ENCODE measurements at places on chromosomes 3 and 15.

DNA sequence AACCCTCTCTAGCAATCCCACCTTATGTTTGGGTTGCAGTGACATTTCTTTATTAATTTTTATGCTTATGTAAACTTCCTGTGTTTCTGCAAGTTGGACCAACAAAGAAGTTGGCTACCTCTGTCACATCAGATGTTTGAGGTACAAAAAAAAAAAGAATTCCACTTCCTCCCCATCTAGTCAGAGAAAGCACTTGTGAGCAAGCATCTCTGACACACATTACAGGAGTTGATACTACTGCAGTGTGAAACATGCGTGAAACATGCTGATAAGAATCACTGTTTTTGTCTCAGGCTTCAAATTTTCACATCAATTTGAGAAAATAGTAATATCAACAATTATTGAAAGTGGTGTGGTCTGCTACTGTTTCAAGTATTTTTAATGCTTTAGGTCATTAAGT, 1.3 kb downstream of the SCAANT1 start:
- DNase-seq, result no peak

DNA sequence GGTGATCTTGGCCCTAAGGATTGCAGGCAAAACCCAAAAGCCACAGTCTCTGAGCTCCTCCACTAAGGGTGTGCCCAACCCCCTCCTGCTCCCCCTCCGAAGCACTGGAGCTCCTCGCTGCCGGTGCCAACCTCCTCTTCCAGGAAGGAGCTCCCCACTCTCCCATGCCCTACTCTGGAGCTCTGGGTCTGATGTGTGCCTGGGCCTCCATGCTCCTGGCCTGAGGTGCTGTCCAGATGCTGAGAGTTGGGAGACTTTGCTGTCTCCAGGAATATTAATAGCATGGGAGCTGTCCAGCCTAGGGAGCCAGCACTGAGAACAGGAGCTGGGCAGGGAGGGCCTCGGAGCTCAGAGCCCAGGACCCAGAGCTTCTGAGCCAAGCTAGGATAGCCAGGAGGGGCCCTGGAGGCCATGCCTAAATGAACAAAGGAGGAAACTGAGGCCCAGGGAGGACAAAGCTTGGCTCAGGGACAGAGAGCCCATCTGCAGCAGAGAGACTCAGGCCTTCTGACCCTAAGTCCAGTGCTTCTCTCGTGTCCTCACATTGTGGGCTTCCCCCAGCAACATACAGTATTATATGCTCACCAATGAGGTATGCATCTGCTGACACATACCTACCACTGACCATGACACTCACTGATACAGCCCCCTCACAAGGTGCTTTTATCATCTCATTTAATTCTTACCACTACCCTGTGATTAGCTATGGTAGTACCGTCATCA, 36.9 kb upstream of the HERC1 start:
- no peak for DNase-seq

- DNase-seq, result no peak
Observed at GRCh38 chr15:62532367-62532766, 367.3 kb upstream of the C2CD4B start.

- no peak for DNase-seq
Observed at GRCh38 chr3:60909526-60909925, 341.7 kb downstream of the FHIT start.

DNA sequence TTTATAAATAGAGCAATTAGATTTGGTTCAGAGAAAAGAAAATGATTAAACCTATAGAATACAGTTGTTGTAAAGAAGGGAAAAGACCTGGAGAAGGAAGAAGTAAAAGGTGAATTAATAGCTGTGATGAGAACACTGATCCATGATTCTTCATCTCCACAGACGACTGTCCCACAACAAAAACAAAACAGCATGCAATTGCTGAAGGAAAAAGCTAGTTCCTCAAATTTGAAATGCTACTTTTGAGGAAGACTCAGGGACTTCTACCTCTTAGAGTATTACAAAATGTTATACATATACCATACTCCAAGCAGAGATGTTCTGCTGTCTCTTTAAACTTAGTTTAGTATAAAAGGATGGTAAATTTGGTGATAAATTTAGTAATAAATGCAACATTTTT, 21.5 kb downstream of the ALCAM start:
- DNase-seq, result no peak

GRCh38 chr3:126693921-126694320, 10.1 kb upstream of the CHCHD6 start:
- DNase-seq, result no peak

DNA sequence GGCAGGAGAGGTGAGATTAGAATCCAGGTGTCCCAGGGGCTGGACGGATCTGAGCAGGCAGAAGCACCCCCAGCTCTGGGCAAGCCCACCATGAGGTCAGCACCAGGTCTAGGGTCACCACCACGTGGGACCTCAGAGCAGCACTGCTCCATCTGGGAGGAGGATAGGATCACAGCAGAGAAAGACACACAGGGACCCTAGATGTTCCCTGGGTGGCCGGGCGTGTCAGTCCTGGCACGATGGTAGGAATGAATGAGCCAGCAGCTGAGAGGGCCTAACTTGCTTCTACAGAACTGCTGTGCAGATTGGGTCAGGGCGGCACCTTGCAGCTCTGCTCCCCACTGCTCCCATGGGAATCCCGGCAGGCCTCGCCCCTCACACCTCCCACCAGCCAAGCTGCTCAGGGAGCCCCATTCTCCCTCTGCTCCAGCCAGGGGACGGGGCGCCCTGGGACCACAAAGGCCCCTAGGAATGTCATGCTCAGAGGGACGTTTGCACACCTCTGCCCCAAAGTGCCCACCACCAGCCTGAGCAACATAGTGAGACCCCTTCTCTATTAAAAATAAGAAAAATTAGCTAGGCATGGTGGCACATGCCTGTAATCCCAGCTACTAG, 66.3 kb downstream of the ZNF445 start:
- no peak for DNase-seq

GRCh38 chr3:105222568-105223093, 144.1 kb upstream of the ALCAM start:
- no peak for DNase-seq

- DNase-seq, result no peak
Observed at GRCh38 chr3:133525435-133525834, 48.1 kb upstream of the CDV3 start.

DNA sequence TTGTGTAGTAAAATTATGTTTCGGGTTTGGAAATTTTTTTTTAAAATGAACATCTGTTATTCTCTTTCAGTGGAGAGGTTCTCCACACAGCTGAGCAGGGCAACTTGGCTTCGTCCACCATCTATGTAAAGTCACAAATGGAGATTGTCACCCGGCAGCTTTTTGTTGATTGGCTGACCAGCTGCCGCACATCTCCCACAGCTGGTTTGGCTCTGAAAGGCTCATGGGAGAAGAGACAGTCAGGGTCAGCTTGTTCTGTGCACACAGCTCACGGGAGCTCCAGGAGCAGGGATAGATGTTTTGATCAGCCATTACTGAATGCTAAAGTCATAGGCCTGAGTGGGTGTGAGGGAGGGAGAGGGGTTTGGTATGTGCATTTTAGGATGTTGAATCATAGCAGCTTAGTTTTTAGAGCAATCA, 12.9 kb upstream of the CCDC80 start:
- no peak for DNase-seq

GRCh38 chr3:148707601-148708380, 10.1 kb downstream of the AGTR1 start:
- DNase-seq, result no peak

DNA sequence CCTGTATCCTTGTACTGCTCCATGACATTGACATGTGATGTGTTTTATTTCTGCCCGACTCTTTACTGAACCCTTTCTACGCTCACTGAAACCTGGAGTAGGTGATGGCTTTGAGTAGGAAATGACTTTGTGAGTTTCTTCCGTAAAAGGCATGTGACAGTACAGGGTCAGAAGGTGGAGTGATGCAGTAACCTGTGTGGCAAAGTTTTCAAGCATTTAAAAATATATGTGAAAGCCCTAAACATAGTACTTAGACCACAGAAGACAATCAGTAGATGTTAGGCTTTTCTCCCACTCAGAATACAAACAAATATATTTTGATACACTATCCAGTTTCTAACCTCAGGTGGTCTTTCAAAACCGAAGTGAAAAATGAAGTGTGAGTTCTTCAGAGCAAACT, 31.3 kb upstream of the SACM1L start:
- DNase-seq, result no peak

GRCh38 chr3:122406198-122406597, 9.7 kb downstream of the WDR5B start:
- no peak for DNase-seq

DNA sequence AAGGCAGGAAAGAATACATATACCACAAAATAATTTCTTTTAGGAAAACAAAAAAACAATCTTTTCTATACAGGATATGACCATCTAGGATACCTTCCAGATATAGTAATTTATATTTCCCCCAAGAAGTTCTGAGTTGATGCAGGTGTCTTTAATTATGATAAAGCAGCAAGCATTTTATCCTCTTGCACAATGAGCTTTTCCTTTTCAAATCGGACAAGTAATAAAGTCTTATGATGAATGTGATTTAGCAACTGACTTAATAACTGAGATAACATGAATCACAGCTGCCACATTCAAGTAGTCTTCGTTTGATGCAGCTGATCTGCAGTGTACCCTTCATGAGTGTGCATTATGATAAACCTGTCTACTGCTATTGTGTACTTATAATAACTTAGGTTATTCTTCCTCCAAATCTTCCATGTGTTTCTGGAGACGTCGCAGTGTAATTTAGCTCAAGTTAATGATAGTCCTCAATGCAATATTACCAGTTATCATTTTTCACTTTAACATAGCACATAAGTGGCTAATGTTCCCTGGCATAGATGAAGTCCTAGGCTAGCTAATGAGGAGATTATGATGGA, 260.3 kb upstream of the MRPL3 start:
- no peak for DNase-seq

- DNase-seq, result no peak
Observed at GRCh38 chr3:56113231-56113630, 355.0 kb downstream of the ERC2 start.

GRCh38 chr3:167084545-167084944, 295.6 kb downstream of the ZBBX start:
- no peak for DNase-seq

GRCh38 chr15:55247311-55247710, 42.3 kb downstream of the RAB27A start:
- no peak for DNase-seq

GRCh38 chr15:77034695-77035489, 36.0 kb downstream of the TSPAN3 start:
- no peak for DNase-seq

DNA sequence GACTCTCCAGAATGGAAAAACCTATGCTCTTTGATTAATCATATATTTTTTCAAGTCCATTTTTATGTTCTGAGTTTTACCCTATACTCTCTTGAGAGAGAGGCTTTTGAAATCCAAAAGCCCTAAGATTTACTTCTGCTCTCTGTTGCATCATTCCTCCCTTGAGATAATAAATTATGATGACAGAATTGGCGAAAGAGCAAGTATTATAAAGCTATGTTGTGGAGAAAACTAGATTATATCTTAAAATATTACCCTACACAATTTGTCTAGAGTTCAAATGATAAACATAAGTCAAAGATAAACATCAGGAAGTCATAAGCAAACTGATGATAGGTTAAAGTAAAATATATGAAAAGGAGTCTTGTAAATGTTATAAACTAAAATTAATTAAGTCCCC, 293.4 kb upstream of the MME start:
- no peak for DNase-seq

DNA sequence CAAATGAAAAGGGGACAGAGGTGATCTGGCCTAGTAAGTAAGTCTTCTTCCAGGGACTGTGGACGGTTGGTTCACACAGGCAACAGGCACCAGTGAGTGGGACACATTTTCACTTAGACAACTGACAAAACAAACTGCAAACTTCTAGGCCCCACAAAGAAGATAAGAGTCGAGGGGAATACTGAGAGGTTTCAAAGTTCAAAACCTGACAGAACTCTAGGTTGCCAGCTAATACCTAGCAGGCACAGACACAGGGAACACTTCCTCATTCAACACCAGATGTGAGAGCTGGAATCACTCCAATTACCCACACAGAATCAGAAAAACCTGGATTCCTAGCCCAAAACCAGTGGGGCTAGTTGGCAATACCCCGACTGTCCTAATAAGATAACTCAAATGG, 621.7 kb downstream of the ZPLD1 start:
- no peak for DNase-seq

DNA sequence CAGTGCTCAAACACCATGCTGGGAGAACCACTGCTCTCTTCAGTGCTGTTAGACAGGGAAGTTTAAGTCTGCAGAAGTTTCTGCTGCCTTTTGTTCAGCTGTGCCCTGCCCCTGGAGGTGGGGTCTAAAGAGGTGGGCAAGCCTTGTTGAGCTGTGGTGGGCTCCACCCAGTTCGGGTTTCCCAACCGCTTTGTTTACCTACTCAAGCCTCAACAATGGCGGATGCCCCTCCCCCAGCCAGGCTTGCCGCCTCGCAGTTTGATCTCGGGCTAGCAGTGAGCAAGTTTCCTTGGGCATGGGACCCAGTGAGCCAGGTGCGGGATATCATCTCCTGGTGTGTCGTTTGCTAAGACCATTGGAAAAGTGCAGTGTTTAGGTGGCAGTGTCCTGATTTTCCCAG, 670.2 kb upstream of the ALCAM start:
- no peak for DNase-seq

DNA sequence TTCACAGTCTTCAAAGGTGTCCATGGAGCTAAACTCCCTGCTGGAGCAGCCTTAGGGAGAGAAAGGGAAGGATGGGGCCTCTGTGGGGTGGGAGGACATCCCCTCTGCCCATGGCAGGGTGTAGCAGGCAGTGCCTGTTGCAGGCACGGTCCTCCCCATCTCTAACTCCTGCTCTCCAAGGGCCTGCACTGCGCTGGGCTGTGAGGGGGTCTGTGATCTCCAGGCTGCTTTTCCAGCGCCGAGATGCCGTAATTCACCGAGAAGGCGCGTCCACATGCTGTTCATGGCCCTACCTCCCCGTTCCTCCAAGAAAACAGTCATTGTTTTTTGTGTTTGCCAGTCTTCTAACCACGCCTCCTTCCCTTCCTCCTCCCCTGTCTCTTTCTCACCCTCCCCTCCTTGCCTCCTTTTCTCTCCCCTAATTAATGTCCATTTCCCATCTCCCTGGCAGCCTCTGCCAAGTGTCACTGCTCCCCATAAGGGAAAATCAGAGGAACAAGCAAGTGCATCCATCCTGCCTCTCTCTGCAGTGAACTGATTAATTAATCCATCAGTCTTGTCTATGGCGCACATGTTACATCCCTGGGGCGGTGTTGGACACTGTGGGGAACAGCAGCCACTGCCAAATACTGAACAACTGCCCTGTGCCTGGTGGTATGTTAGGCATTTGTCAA, 17.7 kb upstream of the LAMP3 start:
- DNase-seq, result no peak

DNA sequence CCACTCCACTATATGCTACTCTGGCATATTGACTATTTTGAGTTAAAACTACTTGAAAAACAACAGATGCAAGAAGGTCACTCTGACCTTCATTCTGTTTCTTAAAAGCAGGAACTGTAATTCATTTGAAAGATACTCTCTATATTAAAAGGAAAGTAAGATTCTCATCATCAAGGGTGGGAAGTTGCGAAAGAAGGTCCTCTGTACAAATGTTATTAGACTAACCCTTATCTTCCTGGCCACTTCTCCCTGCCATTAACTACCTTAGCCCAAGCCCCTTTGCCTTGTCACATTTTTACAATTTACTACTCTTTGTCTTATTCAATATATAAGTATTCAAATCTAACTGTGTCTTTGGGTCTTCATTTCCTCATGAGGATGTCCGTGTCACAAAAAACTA, 16.1 kb downstream of the SIDT1 start:
- DNase-seq, result no peak

All from NCI-H187 treated with DMSO at 0.1 percent for 48 hours (cell line).